ENCODE measurements at places on chromosomes 1 and 21.

DNA sequence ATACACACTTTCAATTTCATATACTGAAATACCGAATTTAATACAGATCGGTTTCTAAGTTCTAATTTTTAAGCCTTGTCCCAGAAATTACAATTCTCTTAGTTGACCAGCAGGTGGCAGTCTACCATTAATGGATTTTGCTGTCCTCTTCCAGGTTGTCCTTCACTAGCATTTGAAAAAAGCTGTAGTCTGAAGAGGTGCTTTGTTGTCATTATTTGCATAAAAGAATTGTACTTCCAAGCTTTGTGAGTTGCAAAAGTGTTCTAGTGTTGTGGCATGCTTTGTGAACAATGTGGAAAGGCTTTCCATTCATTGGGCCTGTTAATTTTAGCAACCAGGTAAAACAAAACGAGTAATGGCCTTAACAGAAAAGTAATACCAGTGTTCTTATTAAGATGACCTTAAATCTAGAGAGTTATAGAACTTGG lies 193.6 kb downstream of the RPS6KC1 start:
- DNase-seq, result peak; percentile 4

DNA sequence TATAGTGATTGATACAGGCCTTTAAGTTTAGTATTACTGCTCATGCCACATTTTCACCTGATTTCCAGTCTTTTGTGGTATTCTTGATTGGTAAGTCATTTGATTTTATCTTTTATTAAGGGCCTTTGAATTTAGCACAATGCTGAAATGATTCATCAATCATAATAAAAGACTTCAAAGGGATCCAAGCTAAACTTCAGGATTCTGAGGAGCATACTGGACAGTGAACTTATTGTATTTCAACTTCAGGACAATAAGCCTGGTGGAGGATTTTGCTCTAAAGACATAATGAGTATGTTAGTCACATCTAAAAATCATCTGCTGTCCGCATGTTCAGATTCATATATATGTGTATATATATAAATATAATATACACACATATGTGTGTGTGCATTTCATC lies 233.3 kb downstream of the SETD4 start:
- no peak for DNase-seq

GRCh38 chr1:200528858-200529606 lies 91.5 kb downstream of the KIF14 start:
- no peak for DNase-seq

DNA sequence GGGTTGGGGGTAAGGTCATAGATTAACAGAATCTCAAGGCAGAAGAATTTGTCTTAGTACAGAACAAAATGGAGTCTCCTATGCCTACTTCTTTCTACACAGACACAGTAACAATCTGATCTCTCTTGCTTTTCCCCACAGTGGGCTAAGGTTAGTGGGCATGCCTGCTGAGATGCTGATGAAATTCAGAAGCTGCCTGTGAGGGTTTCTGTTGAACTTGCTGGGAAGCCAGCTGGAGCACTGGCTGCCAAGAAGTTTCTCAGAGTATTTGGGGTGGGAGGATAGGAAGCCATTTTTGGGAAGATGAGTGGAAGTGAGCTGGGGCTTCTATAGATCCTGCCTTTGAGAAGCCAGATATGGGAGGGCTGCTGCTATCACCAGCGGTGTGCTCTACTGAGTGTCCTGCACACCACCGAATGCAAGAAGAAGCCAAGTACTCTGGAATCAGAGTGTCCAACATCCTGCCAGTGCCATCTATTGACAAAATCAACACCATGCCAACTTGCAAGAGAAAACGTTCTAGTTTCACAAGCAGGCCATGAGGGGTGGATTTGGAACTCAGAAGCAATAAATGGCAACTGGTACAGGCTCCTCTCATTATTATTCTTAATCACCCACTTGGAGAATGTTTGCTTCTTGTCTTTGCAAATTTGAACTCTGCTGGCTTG lies 102.7 kb downstream of the PTPRU start:
- DNase-seq, result no peak

DNA sequence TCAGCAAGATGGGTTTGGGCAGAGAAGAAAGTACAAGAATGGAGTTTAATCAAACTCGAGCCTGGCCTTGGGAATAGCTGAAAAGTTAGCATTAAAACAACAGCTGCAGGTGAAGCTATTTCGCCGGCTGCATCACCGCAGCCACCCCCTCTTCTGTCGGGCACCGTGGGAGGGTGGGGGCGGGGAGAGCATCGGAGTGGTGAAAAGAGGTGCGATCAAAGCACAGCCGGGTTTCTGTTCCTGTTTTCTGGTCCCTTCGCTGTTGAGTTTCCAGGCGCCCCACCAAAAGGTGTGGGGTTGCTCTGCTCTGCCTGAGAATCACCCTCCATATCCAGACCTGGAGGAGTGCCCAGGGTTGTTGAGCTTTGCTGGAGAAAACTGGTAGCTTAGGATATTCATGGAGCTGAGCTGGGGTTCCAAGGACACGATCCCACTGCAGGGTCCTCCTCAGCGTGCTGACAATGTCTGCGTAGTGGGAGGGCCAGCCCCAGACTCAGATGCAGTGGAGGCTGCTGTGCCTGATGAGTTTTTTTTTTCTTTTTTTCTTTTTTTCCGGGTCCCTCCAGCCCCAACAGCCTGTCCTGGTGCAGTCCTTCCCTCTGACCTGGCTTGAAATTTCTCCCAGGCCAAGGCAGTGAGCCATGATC lies 127.5 kb upstream of the C1orf174 start:
- no peak for DNase-seq

DNA sequence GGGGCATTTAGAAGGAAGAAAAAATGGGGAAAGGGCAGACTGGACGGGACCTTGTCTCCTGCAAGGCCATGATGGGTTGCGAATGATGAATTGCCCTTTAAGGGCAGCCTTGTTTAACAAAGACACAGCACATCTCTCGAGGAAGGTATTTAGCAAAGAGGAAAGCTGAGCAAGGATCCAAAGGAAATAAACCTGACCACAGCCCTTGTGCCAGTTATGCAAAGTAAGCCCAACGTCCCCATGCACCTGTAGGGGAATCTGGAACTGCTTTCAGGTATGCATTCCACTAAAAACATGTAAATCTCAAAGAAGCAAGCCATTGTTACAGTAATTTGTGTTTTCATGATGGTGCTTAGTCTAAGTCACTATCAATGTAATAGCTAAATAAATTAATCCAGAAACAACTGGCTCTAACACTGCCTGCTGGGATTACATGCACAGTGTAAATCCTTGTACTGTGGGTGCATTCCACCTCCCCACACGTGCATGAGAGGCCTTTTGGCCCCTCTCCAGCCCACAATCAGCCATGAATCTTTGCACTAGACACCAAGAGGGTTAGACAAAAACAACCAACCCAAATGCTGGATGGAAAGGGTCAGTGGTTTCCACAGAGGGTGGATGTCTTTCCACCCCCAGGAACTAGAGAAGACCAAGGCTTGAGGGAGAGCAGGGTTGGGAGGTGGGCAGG lies 228.8 kb upstream of the KAZN start:
- DNase-seq, result no peak

GRCh38 chr1:208182880-208183645 lies 61.1 kb downstream of the PLXNA2 start:
- no peak for DNase-seq

GRCh38 chr1:59332983-59333382 lies 36.1 kb downstream of the FGGY start:
- peak; percentile 23 for DNase-seq

DNA sequence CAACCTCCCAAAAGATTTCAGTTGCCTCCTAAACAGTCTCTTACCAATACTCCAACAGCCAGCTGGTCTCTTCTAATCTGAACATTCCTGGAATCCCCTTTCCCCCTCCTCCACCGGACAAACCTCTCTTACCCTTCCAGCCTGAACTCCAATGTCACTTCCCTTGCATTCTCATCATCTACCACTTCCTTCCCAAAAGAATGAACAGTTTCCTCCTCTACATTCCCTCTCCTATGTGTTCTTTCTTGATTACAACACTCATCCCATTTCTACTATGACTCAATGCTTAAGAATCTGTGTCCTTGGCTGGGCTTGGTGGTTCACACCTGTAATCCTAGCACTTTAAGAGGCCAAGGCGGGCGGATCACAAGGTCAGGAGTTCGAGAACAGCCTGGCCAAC lies 417.1 kb downstream of the SETD4 start:
- DNase-seq, result no peak

GRCh38 chr1:111198836-111199235 lies 1.6 kb downstream of the DENND2D start:
- DNase-seq, result no peak

DNA sequence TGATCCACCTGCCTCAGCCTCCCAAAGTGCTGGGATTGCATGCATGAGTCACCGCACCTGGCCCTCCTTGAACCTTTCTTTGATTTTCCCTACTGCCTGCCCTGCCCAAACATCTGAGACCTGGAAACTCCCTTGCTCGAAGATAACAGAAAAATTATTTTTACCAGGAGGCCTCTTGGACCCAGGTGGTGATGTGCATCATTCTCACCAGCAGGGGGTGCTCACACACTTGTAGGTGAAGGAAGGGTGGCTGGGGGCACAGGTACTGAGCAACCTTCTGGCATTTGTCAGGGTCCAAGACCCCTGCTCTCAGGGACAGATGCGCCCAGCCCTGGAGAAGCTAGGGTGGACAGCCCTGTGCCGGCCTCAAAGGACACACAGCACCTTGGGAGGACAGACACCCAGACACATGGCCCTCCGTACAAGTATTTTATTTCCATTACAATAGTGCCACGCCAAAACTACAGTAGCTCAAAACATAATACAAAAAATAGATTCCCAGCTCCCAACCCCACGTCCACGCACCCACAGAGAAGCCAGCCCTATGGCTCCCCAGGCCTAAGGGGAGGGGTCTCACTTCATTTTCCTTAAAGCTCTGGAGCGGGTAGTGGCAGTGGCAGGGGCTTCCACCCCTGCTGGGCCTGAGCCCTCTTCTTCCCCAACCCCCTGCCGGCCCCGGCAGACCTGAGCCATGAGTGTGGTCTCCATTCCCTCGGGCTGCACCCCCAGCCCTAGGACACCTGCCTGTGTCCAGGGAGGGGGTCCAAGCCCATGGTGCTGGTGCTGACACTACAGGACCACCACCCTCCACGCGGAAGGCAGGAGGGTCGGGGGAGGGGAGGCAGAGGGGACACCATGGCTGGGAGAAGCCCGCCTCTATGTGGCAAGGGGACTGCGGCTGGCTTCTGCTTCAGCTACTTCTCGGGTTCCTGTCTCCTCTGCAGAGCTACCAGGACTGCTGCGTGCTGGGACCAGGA lies 40.4 kb upstream of the EIF4G3 start:
- DNase-seq, result no peak

DNA sequence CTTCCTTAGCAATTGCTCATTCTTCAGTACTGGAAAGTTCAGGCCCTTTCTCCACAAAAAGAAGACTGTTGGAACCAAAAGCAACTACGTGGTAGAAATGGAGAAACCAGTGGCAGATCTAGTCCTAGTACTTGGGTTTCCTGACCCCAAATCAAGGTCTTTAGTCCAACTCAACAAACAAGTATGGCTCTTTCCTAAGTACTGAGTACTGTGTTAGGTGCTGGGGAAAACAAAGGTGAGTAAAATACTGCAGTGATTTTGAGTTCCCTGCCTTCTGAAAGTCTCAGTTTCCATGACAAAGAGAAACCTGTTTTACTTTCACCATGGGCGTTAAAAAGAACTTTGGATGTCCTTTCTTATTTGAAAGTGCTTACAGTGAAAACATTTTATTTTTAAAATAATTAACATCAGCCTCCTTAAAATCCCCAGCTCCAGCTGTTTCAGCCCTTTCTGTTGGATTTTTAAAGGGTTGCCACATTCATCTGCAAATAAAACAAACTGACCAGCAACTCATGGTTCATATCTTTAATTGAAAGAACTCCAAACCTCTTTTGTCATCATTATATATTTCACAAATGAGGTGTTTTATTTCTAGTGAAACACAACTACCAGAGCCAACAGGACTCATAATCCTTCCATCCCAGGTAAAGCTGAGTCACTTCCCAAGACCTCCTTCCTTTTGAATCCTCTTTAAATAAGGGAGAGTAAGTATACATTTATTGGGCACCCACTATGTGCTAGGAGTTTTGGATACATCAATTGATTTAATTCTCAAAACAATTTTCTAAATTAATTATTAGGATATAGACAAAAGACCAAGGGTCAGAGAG lies 35.4 kb downstream of the PLPP3 start:
- no peak for DNase-seq

- DNase-seq, result no peak
These were observed 414 bp downstream of the TMEM51 start for GRCh38 chr1:15153842-15154479.

DNA sequence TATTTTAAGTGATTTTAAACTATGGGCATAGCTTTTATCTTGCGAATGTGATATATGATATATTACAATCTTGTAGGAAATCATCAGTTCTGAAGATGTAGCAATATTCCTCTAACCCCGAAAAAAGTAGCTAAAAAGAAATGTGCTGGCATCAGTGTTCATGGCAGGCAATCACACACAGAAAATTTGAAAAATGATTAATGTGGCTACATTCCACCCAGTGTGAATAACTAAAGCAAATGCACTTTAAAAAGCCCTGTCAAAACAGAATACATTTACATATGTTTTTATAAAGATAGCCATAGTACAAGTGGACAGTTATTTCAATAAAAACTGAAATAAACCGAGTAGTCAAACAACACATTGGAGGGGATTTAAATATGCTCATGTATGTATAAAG lies 260.2 kb downstream of the HHAT start:
- DNase-seq, result no peak

GRCh38 chr1:28965271-28965870 lies 51.0 kb downstream of the EPB41 start:
- DNase-seq, result no peak

- no peak for DNase-seq
These were observed 329.5 kb upstream of the DUSP10 start for GRCh38 chr1:222071387-222071786.

GRCh38 chr1:220077887-220078286 lies 11.7 kb downstream of the BPNT1 start:
- no peak for DNase-seq

DNA sequence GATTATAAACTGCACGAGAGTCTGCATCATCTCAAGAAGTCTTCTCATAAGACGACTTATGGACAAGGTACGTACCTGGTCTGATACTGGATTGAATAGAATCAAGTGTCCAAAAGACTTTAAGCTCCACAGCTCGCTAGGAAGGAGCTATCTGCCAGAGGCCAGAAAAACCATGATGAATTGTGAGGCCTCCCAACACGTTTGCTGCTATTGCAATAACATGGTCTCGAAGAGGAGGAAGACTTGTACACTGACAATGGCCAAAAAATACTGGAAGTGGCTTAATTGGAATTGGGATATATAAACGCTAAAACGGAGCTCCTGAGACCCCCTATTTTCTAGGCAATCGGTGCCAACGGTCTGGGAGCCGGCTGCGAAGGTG lies 534 bp downstream of the DNAJC28 start:
- DNase-seq, result no peak

DNA sequence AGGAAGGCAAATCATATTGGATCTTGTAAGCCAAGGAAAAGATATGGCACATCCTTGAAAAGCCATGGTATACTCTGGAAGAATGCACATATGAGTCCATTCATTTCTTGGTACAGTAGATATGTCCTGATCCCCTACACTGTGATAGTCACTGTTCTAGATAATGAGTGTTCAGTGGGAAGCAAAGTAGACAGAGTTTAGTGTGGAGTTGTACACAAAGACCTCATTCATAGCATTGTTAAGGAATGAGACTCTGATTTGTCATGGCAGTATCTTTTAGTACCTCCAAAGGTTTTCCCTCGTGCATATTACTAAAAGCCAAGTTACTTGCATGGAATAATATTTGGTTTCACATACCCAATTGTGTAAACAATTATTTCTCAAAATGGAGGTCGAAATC lies 204.7 kb downstream of the NFIA start:
- DNase-seq, result no peak

GRCh38 chr1:42343049-42343448 lies 8.0 kb upstream of the FOXJ3 start:
- DNase-seq, result no peak

All from BJ (cell line).